Suppressor macrophage (primary cell): ENCODE measurements at places on chromosomes 7 and 10.
A peak's percentile ranks its signal among the peaks of the same experiment; 100 is the strongest.

GRCh38 chr10:123507298-123507697 lies 158.9 kb upstream of the GPR26 start:
- no peak for DNase-seq

DNA sequence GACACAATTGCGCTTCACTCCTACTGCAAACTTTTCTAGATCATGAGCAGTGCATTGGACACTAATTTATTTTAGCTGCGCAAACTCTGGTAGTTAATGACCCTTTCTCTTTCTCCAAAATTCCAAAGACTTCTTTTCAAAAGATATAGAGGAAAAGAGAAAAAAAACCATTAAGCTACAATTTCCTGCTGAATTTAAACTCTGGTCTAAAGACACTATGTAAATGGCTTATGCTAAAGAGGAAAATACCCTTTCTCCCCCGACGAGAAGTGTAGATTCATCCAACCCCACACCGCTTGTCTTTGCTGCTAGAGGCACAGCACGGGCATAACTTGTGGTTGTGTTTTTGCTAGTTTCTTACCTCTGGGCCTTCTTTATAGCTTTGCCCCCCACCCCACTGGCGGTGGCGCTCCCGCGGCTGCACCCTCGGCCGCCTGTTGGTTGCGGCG lies 84.1 kb downstream of the SNX10 start:
- no peak for DNase-seq

- DNase-seq: no peak
Measured at GRCh38 chr7:115273139-115273772, 351.4 kb downstream of the MDFIC start.

GRCh38 chr10:1162481-1163203 lies 106.5 kb downstream of the WDR37 start:
- no peak for DNase-seq

DNA sequence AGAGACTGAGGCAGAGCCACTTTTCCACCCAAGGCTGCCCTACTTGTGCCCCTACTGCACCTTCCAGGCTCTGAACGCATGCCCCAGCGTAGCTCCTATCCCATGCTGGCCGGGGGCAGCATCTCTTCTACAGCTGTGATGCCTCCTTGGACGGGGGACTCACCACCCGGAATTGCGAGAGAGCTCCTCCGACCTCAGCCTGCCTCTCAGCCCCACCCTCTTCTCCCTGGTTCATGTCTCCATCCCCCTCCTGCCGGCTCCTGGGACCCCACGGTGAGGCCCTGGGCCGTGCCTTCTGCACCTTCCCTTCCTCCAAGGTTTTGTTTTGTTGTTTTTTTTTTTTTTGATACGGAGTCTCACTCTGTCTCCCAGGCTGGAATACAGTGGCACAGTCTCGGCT lies 112.4 kb downstream of the MICALL2 start:
- DNase-seq: no peak

GRCh38 chr10:660413-660969 lies 29.0 kb downstream of the DIP2C start:
- no peak for DNase-seq

- DNase-seq: no peak
Measured at GRCh38 chr10:54940418-54940817, 139.4 kb upstream of the PCDH15 start.

- no peak for DNase-seq
Measured at GRCh38 chr7:12386313-12386740, 17.3 kb downstream of the VWDE start.

DNA sequence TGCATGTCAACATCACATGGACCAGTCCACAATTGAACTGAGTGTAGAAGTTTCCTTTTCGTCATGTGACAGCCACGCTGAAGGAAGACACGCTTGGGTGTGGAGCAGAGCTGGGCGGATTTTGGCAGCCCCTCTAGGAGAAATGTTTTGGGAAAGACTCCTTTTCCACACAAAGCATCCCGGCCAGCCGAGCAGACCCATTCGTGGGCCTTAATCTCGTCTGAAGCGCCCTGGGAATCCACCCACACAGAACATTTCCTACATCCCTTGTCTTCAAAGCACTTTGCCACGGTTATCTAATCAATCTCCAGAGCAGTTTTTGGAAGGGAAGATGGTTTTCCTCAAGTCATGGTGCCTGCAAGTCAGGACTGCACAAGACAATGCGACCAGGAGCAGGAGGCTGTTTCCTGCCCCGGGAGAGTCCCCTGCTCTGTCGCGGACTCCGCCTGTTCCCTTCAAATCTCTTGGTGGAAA lies 8.4 kb upstream of the IFT22 start:
- no peak for DNase-seq

- DNase-seq: no peak
Measured at GRCh38 chr7:93165447-93165846, 17.3 kb upstream of the SAMD9L start.

DNA sequence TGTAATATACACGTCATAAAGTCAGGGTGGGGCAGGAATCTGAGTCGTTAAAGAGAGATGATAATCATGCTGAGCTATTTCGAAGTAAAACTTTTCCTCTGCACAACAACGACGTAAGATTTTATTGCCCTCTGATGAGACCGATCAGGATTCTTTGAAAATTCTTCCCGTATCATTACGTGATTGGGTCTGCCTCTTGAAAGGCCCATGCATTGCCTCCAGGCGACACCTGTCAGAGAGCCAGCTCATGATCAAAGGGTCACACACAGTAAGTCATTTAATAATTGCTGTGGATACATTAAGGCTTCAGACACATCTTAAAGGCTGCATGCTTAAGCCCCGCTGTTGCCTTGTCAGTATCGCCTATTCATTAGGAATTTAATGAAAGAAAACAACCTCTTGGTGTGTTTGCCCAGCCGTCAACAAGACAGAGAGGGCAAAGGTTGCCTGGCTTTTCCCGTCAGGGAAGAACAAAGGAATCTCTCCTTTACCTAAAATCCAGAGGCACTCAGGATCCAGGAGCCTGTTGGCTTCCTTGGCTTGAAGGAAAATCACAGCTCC lies 189.0 kb upstream of the SH2B2 start:
- DNase-seq: no peak

- DNase-seq: no peak
Measured at GRCh38 chr7:70568674-70569334, 563.1 kb upstream of the GALNT17 start.

GRCh38 chr7:6510476-6511133 lies 40.7 kb downstream of the GRID2IP start:
- no peak for DNase-seq

GRCh38 chr10:58385784-58386112 lies 538 bp downstream of the TFAM start:
- DNase-seq: peak; percentile 16

DNA sequence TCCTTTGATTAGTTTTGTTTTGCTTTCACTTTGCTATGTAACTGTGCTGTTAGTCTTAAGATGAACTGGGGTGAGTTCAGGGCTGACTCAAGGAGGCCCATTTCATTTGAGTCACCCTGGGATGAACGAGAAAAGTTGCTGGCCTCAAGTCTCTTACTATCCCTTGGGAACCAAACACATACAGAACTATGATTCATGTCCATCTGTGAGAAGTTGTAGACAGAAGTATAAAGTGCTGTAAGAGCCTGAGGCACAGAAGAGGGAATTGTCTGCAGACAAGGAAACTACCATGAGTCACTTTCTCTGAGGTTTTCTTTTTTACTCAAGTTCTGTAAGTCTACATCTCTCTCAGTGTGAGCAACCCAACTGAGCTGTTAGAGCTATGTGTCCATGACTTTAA lies 179.8 kb upstream of the CSTF2T start:
- peak; percentile 64 for DNase-seq

DNA sequence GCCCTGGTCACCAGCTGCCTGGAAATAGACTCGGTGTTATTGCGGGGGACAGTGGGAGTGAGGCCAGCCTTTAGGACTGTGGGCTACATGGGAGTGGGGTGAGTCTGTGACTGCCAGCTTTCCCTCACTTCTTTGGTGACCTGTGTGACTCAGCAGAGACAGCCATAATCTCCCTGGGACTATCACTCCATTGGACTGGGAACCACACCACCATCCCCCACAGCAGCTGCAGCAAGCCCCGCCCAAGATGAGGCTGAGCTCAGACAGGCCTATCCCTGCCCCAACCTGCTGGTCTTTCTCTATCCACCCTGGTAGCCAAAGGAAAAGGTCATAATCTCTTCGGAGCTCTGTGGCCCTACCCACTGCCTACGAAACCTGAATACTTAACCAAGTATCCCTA lies 263.2 kb downstream of the FZD1 start:
- no peak for DNase-seq
